ENCODE measurements at places on chromosomes 12 and 14.

- no peak for DNase-seq
These were observed 7.7 kb upstream of the TMEM132D start for GRCh38 chr12:129911428-129912049.

DNA sequence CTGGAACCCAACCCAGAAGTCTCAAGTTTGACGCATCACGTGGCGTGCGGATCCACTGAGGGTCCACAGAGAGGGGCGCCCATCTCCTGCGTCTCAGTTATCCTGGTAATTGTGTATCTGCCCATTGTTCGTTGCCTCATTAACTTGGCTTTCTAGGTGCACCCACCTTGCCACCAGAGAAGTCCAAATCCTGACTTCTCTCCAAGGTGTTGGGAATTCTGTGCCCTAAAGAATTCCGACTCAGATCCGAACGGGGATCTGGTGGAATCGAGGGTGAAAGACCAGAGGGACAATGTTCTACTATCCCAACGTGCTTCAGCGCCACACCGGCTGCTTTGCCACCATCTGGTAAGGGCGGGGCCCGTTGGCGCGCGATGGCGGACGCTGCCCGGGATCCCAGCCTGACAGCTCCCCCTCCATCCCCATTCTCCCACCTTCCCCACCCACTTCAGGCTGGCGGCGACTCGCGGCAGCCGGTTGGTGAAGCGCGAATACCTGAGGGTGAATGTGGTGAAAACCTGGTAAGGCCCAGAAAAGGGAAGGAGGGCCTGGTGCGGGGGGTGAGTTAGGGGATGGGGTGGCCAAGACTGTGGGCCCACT lies 481 bp downstream of the REC8 start:
- DNase-seq: no peak

DNA sequence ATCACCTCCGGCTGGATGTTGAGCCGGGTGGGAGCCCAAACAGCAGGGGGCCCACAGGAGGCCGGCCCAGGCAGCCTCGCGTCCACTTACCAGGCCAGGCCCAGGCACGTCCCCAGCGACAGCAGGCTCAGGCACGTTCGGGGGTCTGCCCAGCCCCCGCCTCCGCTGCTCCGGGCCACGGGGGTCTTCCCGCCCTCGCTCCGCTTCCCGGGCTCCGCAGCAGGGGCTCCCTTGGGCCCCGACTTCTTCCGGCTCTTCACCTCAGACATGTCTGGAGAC lies 216 bp downstream of the IKBIP start:
- no peak for DNase-seq

- no peak for DNase-seq
These were observed 52.0 kb downstream of the PIK3C2G start for GRCh38 chr12:18313306-18313705.

- DNase-seq: no peak
These were observed 1.4 kb upstream of the PKP2 start for GRCh38 chr12:32897687-32898573.

DNA sequence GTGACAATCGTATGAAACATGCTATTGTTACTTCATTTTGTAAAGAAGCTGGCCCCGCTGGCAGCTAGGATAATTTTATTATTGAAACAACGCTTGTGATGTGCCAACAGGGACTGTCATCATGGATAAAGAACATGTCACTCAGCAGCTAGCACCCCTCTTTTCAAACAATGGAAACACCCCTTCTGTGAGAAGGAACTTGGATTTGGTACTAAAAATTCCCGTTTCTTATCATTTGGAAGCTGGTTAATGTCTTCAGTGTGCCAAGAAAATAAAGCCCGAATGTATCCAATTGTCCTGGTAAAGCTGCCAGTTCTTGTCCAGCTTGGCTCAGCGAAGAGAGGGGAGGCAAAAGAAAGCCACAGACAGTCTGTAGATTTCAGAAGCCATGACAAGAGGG lies 186.6 kb downstream of the PHLDA1 start:
- DNase-seq: no peak
